NCI-H446 (cell line): ENCODE measurements at places on chromosomes 12 and 14.

DNA sequence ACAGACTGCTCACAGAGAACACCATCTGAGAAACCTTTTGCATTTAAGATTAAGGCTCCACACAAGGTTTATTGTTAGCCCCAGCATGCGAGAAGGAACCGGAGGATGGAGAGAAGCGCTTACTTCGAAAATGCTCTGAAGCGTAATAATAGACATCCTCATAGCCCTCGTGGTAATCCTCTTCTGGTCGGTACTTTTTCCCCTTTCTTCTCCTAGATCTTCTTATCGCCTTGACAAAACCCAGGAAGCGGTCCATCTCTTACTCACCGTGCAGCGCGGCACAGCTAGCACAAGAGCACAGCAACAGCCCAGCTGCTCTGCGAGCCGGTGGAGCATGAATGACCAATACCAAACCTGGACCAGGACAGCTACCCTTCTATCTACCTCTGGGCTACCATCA lies 125.1 kb upstream of the GRIP1 start:
- no peak for DNase-seq

- DNase-seq, result no peak
Measured at GRCh38 chr12:65728848-65729793, 95.2 kb upstream of the HMGA2 start.

DNA sequence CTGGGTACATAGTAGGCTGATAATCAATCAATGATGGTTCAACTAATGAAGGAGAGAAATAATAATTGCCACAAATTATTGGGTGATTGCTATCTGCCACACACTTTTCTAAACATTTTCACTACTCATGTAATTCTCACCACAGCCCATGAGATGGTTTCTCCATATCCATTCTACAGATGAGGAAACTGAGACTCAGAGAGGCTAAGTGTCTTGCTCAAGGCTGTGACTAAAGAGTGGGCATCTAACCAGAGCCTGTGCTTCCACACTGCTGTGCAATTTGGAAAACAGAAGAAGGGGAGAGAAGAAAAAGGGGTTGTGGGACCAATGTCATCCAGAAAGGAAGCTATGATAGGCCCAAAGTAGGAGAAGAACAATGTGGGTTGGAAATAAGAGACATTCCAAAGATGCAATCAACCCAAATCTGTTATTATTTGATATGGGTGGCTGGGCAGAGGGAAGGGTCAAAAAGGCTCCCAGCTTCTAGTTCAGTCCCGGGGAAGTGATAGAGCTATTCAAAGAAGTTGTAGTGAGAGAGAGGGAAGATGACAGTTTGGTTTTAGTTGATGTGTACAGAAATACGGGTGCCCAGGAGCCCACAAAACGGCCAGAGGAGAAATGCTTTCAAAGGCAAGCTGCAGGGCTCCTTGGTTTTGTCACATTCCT lies 483 bp upstream of the NR1H4 start:
- DNase-seq, result no peak

GRCh38 chr12:6452245-6452943 lies 552 bp downstream of the TAPBPL start:
- DNase-seq, result no peak

GRCh38 chr14:80364274-80364673 lies 153.0 kb upstream of the DIO2 start:
- DNase-seq, result peak; percentile 11

DNA sequence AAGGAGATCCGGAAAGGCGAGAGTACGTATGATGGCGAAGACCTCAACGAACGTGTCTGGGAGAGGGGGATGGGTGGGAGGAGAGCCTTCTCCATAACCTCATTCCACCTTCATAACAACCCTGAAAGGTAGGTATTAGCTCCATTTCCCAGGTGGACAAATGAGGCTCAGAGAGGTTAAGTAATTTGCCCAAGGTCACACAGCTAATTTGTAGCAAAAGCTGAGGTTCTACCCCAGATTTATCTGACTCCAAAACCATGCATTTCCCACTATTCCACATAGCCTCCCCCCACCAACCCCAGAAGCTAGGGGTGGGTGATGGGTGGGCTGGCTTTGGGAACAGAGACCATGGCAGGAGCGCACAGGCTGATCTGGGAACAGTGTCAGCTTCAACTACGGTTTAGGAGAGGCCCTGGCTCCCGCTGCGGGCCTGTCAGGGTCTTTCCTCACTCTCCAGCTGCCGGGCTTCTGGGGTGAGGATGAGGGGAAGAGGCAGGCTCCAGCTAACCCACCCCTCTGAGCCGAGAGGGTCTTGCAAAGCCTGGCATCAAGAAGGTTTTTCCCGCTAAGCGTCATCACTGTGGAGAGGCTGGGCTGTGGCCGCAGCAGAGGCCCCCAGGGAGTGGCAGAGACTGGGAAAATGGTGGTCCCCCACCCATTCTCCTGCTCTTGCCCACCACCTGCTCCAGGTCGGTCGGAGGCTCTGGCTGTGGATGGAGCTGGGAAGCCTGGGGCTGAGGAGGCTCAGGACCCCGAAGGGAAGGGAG lies 8.9 kb downstream of the CHGA start:
- no peak for DNase-seq

- DNase-seq, result peak; percentile 40
Measured at GRCh38 chr12:123097561-123098084, 53.3 kb downstream of the PITPNM2 start.

DNA sequence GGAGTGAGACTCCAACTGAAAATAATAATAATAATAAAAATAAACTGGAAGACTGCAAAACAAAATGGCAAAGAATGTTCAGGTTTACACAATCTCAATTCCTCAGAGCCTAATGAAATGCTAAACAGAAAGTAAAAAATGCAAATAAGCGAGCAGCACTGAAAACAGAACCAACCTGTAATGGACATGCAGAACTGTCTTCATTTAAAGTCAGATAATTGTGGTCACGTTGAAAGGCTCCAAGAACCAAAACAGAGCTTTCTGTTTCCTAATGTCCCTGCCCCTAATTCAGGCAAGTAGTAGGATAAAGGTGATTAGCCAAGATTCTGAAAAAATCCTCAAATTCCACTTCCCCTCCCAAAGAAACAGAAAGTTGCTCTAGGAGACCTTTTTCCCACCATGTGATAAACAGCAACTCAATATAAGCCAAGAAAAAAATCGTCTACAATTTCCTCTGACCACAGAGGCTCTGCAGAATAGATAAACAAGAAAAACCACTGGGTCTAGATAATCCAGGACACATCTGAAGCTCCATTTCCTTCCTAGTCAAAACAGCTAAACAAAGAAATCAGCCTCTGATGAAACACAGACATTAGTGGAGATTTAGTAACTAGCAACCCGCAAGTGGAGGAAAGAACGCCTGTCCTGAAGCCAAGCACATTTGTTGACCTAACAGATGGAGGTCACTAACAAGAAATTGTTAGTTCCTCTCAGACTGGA lies 3.0 kb downstream of the MIS18BP1 start:
- no peak for DNase-seq

DNA sequence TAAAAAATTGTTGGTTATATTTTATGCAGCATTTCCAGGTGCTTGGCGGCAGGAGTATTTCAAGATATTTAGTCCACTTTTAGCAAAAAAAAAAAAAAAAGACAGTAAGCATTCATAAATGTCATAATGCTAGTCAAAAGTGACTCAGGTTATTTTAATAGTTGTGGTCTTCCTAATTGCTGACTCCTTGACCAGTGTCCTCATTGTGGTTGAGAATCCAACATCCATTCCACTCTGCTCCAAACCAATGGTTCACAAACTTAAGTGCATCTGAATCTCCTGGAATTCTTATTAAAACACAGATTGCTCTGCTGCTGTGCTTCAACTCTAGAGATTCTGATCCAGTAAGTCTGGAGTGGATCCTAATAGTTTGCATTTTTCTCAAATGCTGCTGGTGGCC lies 71.4 kb downstream of the AKAP6 start:
- no peak for DNase-seq

DNA sequence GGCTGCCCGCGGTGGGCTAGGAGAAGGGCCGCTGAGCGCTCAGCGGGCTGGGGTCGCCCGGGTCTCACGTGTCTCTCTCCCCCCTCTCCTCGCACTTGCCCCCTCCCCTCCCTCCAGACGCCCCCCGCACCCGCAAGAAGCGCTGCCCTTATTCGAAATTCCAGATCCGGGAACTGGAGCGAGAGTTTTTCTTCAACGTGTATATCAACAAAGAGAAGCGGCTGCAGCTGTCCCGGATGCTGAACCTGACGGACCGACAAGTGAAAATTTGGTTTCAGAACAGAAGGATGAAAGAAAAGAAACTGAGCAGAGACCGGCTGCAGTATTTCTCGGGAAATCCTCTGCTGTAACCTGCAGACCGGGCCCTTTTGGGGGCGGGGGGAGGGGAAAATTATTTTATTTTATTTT lies 314 bp upstream of the HOTAIR start:
- no peak for DNase-seq

DNA sequence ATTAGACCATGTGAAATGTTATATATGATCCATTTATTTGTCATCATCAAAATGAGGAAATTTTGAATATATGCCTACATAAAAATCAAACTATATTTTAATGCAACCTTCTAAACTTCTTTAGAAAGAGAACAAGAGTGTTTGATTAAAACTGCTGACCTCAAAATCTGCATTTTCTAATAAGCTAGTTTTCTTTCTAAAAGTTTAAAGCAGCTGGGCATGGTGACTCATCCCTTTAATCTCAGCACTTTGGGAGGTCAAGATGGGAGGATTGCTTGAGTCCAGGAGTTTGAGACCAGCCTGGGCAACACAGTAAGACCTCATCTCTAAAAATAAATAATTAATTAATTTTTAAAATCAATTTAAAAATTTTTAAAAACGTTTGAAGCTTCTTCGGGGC lies 36.2 kb downstream of the GNPTAB start:
- no peak for DNase-seq

DNA sequence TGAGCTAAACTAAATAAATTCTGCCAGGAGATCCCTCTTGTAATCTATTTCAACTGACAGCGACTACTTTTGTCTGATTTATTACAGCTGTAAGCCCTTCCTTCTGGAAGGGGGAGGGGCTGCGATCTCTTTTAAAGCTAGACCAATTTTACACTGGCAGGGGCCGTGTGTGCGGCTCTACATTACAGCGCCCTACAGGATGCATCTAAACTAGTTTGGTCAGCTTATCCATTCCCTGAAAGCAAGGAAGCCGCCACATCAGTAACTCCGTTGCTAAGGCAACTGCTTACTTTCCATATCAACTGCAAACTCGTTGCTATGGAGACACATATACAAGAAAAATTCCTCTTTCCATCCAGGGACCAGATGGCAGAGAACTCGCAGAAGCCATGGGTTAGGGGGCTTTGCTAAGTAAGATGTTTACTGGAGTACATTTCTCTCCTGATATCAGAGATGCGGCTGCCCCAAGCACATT lies 17.4 kb downstream of the FOXN3 start:
- peak; percentile 42 for DNase-seq

DNA sequence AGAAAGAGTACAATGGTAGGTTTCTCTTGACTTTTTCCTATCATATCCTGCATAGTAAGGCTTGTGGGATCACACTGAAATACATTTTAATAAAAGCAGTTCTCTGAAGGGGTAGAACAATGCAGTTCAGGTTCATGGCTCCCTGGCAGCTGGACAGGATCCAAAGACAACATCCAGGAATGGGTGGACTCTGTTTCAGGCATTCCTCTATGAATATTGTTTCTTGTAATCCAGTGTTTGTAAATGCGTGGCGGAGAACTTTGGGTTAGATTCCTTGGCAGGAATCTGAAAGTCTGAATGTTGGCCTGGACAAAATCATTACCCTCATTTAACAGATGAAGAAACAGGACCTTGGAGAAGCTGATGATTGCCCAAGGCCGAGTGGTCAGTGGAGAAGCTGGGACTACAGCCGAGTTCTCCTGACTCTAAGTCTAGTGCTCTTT lies 43.5 kb downstream of the SYNE2 start:
- no peak for DNase-seq

DNA sequence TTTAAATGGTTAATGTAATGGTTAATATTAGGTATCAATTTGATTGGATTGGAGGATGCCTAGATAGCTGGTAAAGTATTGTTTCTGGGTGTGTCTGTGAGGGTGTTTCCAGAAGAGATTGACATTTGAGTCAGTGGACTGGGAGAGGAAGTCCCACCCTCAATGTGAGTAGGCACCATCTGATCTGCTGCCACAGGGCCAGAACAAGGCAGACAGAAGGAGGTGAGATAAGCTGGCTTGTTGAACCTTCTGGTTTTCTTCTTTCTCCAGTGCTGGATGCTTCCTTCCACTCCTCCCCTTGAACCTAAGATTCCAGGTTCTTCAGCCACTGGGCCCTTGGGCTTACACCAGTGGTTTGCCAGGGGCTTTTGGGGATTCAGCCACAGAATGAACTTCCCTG lies 756.5 kb upstream of the LRFN5 start:
- no peak for DNase-seq

DNA sequence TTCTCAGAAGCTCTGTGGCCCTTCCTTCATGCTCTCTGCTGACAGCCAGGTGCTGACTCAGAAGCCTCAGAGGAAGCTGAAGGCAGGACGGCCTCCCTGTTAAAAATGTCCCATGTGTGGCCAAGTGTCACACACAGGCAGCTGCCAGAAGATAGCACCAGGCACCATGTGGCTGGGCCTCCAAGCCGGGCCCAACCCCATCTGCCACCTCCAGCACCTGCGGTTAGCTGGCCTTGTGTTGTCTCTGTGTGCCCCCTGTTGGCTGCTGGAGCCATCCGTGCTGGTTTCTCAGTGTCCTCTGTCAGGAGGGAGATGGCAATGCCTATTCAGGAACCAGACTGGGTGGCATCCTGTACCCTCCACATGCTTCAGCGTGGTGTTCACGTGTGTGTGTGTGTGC lies 63.2 kb downstream of the TSPAN11 start:
- no peak for DNase-seq

GRCh38 chr12:57744194-57744776 lies 554 bp upstream of the TSPAN31 start:
- peak; percentile 89 for DNase-seq

GRCh38 chr12:113244047-113244460 lies 22.8 kb downstream of the TPCN1 start:
- peak; percentile 78 for DNase-seq

GRCh38 chr12:4572680-4573079 lies 10.7 kb downstream of the DYRK4 start:
- no peak for DNase-seq

- no peak for DNase-seq
Measured at GRCh38 chr14:38941488-38941887, 161.5 kb downstream of the SEC23A start.

DNA sequence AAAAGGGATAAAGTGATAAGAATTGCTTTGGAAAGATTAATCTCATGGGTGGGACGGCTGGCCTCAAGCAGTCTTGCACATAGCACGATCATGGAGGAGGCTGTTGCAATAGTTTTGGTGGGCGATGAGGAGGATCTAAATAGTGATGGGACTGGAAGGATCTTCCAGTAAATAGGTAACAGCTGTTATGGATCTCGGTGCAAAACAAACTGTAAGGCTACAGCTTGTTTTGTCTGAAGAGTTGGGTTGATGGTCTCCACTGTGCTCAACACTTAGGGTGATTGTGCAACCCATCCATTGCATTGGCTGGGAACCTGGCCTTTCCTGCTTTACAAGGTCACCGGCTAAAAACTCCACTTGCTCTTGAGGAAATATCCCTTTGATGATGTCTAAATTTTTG lies 21.0 kb downstream of the IGF1 start:
- no peak for DNase-seq

DNA sequence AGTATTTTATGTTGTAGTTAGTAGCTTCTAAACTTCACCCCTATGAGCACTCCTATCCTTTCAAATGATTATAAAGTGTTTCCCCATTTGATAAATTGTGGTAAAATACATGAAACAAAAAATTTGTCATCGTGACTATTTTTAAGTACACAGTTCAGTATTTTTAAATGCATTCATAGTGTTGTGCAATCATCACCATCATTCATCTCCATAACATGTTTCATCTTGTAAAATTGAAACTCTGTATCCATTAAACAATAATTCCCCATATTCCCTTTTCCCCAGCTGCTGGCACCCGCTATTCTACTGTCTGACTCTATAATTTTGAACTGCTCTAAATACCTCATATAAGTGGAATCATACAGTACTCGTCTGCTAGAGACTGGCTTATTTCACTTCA lies 52.5 kb downstream of the ATP23 start:
- no peak for DNase-seq
